ENCODE measurements at places on chromosomes 16 and 17.

- no peak for DNase-seq
These were observed 47.8 kb downstream of the MARCHF10 start for GRCh38 chr17:62760059-62760944.

GRCh38 chr17:44354582-44355561 is 8.8 kb downstream of the FAM171A2 start:
- no peak for DNase-seq

GRCh38 chr17:45228763-45229539 is 7.3 kb downstream of the FMNL1 start:
- DNase-seq: peak; percentile 76

GRCh38 chr17:15999974-16000827 is 577 bp downstream of the TTC19 start:
- DNase-seq: no peak

GRCh38 chr17:28216528-28216927 is 102.5 kb upstream of the TMEM97 start:
- no peak for DNase-seq

GRCh38 chr17:15885770-15886169 is 59.2 kb upstream of the ADORA2B start:
- DNase-seq: no peak

DNA sequence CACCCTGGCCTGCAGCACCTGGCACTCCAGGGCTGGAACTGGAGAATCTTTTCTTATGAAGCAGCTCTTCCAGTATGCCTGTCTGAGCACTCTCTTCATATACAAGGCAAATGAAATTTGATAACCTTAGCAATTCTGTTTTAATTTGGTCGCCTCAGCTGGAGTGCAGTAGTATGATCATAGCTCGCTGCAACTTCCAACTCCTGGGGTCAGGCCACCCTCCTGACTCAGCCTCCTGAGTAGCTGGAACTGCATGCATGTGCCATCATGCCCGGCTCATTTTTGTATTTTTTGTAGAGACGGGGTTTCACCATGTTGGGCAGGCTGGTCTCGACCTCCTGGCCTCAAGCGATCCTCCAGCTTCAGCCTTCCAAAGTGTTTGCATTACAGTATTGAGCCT is 140.8 kb upstream of the CHMP6 start:
- no peak for DNase-seq

GRCh38 chr16:8589057-8589899 is 1.0 kb downstream of the TMEM114 start:
- no peak for DNase-seq

GRCh38 chr17:36765436-36766043 is 164.2 kb downstream of the MRM1 start:
- no peak for DNase-seq
